ENCODE measurements at places on chromosomes 2 and 18. TPM values are rescaled to one million over a fixed set of nuclear protein-coding genes. Genes with fewer than 3 reads are reported as not detected.

DNA sequence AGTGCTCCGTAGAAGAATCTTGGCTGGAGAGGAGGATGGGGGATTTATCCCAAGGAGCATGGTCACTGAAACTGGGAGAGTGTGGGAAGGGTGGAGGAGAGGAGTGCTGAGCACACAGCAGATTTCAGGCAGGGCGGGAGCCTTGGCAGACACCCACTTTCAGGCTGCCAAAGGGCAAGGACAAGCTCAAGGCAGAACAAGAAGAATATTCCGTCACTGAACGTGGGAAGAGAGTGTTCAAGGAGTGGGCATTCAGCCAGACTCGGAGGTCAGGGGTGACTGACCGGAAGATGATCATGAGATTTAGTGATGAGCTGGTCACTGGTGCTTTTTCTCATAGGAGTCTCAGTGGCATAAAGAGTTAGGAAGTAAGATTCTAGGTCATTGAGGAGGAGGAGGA is 136.2 kb upstream of the RASGRP3 start:
- no peak for DNase-seq

DNA sequence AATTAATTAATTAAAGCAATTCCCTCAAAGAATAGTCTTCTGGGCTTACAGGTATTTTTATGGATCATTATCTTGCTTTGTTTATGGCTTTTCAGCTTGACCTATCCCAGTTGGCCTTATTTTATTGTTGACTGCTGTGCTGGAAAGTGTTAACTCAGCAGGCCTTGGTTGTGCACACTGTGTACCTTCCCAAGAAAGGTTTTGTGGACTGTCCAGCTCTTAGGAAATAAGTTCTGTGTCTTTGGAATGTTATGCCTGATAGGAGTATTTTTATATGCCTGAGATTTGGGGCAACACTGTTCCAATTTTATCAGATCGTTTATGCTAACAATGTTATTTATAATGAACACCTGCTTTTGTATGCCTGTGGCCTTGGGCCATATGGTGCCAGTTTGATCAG is 671.9 kb upstream of the ZNF804A start:
- no peak for DNase-seq

- DNase-seq, result no peak
Measured at GRCh38 chr2:79083597-79084251, 4.1 kb downstream of the REG1B start.

DNA sequence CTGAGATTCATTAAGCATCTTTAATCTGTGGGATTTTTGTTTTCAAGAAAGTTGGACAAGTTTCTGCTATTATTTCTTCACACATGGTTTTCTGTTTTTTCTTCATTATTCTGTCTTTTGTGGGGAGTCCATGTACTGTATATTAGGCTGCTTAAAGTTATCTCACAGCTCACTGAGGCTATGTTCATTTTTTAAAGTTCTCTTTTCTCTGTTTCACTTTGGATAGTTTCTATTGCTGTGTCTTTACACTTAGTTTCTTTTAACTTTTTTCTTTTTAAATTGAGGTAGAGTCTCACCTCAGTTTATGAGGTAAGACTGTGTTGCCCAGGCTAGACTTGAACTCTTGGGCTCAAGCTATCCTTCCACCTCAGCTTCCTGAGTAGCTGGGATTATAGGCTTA is 8.6 kb downstream of the OSBPL6 start:
- no peak for DNase-seq

DNA sequence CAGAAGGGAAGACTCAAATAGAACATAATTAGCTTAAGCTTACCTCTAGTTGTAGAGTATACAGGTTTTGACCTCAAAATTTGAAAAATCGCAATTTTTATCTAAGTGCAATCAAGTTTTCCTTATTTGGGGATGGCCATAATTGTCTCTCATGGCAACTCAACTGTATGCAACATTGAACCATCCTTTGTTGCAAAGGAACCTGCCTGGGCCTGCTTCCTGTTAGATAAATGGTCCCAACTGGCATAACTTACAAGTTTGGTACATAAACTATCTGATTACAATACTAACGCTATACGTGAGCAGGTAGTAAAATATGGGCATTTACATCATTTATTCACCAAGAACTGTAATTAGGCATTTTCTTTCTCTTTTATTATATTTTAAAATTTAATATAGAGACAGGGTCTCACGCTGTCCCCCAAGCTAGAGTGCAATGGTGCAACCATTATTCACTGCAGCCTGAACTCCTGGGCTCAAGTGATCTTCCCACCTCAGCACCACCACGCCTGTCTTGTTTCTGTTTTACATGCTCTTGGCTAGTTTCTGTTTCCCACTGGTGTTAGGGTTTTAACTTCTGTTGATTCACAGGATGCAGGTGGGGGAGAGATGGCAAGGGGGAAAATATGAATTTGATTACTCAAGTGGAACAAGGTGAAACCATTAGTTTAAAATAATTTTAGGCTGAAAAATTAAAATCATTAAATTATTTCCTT is 55.3 kb upstream of the B3GNT2 start:
- no peak for DNase-seq

Gene PJVK
- 1.3 TPM for total RNA-seq

GRCh38 chr2:230949966-230950873 is 25.2 kb upstream of the GPR55 start:
- no peak for DNase-seq

Gene TLX2
- total RNA-seq, result 0.19 TPM

Gene RAPH1
- 12.5 TPM for total RNA-seq

Gene ASXL3
- total RNA-seq, result not detected

DNA sequence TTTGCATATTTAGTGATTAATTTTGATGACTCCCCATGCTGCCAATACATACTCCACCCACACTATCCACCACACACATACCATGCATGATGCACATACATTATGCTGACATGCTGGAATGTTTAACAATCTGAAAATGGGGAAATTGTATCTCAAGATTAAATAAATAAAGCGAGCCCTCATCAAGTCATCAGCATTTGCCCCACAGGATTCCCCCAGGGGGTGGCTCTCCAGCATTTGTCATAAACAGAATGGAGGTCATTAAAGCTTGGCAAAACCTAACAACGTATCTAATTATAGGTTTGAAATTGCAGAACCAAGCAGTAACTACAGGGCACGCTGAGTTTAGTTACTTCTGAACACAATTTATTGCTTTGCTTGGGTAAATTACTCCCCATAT is 141.2 kb upstream of the TACR1 start:
- DNase-seq, result no peak

Gene ELAC1
- total RNA-seq, result 5.5 TPM

GRCh38 chr2:211396815-211397214 is 840.4 kb downstream of the CPS1 start:
- DNase-seq, result no peak

- DNase-seq, result no peak
Measured at GRCh38 chr2:50651676-50652075, 380.3 kb downstream of the NRXN1 start.

- DNase-seq, result peak; percentile 74
Measured at GRCh38 chr2:84052043-84052442, 407.0 kb downstream of the SUCLG1 start.

- DNase-seq, result no peak
Measured at GRCh38 chr2:100992262-100992661, 9.8 kb upstream of the RPL31 start.

DNA sequence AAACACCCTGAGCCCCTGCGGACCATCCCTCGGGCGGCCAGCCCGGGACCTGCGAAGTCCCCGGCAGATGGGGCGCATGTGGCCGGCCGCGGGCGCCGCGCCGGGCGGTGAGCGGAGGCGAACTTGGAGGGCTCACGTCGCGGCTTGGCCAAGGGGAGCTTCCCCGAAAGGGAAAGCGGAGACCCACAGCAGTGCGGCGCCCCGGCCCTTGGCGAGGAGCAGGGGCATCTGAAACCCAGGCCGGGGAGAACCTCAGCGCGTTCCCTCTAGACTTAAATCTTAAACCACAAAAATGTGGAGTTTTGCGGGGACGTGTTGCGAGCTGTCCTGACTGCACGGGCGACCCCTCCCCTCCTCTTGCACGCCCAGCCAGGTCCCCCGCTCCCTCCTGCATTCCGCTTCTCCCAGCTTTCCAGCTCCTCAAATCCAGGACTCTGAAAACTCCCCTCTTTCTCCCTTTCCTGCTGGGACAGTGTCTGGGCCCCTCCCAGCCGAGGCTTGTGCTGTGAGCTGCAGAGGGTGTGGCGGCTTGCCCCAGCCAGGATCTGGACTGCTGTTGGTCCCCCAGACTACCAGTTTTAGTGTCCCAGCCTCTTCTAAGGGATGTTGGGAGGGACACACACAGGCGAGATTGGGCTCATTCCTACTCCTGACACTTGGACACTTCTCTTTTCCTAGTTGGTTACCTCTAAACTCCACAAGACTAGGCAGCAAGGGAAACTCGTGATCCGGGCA is 1.3 kb downstream of the FMNL2 start:
- peak; percentile 62 for DNase-seq

Measured in mammary epithelial cell (primary cell).